ENCODE measurements at places on chromosomes 5 and 9. TPM values are rescaled to one million over a fixed set of nuclear protein-coding genes. Genes with fewer than 3 reads are reported as not detected.

DNA sequence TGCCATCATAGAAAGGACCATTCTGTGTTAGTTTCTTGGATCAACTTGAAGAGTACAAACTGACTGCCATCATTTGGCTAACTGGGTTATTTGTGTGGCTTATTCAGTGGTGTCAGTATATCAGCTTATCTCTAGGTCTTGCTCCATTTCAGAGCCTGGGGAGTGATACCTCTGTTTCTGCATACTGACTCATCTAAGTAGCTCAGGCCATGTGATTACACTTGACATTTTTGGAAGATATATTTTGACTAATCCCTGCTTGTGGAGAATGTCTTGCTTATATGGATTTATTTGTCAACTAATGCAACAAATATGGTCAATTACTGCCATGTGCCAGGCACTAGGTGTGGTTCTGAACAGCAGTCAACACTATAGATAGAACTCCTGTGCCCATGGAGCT lies 311.7 kb downstream of the YTHDC2 start:
- no peaks in the 10 kb centered on the region for H3K36me3 ChIP-seq
- DNase-seq = no peak
- H3K27me3 ChIP-seq = no peaks in the 10 kb centered on the region
- no peaks in the 10 kb centered on the region for H3K4me1 ChIP-seq
- no peak overlapping the region for H3K27ac ChIP-seq
- no peak overlapping the region for H3K4me3 ChIP-seq

GRCh38 chr9:98740226-98740881 lies 31.6 kb upstream of the GABBR2 start:
- no peaks in the 10 kb centered on the region for H3K27me3 ChIP-seq
- H3K27ac ChIP-seq = no peak overlapping the region
- no peaks in the 10 kb centered on the region for H3K36me3 ChIP-seq
- H3K4me3 ChIP-seq = no peak overlapping the region
- no peak for DNase-seq
- no peaks in the 10 kb centered on the region for H3K4me1 ChIP-seq

DNA sequence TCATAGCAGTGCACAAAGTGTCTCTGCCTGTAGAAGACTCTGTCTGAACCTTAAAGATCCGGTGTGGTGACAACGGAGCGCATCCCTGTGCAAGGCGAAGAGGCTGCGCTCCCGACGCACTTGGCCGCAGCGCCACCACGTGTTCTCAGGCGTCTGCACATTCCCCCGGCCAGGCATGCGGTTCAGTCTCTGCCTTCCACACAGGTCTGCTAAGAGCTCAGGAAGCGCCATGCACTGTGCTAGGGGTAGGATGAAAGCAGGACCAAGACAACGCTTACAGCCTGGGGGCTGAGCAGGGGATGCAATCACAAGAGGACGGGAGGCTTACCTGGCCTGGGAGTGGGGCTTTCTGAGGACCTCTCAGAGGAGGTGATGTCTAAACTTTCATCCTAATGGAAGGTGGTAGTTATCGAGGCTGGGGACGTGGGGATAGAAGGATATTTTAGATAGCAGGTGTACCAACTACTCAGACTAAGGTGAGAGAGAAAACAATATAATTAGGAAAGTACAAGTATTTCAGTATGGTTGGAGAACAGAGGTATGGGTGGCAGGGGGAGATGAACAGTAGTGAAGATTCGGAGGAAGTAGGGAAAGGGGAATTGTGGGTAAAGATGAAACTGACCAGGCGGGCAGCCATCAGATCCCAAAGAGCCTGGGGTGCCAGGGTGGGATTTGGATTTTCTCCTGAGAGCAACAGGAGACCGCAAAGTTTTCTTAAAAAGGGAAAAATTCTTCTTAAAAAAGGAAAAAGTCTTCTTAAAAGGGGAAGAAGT lies 13.3 kb downstream of the CAPSL start:
- H3K4me3 ChIP-seq = peak overlapping the region; percentile 55
- no peaks in the 10 kb centered on the region for H3K36me3 ChIP-seq
- peak; percentile 85 for DNase-seq
- no peak overlapping the region for H3K27ac ChIP-seq

DNA sequence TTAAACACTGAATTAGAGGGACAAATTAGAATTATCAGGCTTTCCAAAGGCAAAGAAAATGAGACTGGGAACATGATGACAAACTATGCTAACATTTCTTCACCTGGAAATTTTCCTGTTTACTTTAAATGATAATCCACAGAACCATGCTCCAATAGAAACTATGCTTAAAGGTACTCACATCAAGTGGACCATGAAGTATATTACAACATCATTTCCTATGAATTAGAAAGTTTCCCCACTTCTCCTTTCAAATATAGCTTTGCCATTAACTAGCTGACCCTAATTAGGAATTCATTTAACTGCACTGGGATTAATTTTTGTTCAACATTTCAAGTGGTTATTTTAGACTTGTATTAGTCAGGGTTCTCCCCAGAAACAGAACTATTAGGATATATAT lies 81.4 kb downstream of the DTWD2 start:
- H3K36me3 ChIP-seq = no peaks in the 10 kb centered on the region
- no peak for DNase-seq
- H3K27me3 ChIP-seq = no peaks in the 10 kb centered on the region

GRCh38 chr5:154366353-154366752 lies 79.4 kb upstream of the SAP30L start:
- no peaks in the 10 kb centered on the region for H3K4me1 ChIP-seq
- H3K4me3 ChIP-seq = no peak overlapping the region
- no peaks in the 10 kb centered on the region for H3K36me3 ChIP-seq
- H3K27ac ChIP-seq = no peak overlapping the region
- DNase-seq = no peak

GRCh38 chr5:469752-470483 lies 26.9 kb downstream of the EXOC3 start:
- no peak for DNase-seq
- no peak overlapping the region for H3K4me3 ChIP-seq
- H3K27me3 ChIP-seq = no peaks in the 10 kb centered on the region
- H3K27ac ChIP-seq = no peak overlapping the region
- peaks cover 18% of the 10 kb centered on the region for H3K4me1 ChIP-seq
- no peaks in the 10 kb centered on the region for H3K36me3 ChIP-seq

Gene POLR3G
- 1.8 TPM for total RNA-seq

- H3K4me3 ChIP-seq = no peak overlapping the region
- no peak overlapping the region for H3K27ac ChIP-seq
- no peak for DNase-seq
- no peaks in the 10 kb centered on the region for H3K27me3 ChIP-seq
- H3K4me1 ChIP-seq = no peaks in the 10 kb centered on the region
Observed at GRCh38 chr5:167837127-167837526, 454.3 kb upstream of the WWC1 start.

DNA sequence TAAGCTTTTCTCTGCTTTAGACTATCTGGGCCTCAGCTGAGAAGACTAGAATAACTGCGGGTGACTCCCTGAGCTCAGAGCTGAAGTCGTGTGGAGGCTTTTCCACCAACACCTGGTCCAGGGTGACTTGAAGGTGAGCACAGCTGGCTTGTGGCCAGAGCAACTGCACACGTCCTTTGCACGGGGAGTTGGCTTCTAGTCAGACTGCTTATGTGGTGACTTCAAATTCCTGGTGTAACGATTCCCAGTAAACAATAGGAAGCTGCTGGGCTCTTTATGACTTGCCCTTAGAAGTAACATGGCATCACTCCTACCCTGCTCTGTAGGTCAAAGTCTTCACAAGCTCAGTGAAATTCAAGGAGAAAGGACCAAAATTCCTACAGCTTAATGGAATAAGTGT lies 800.6 kb upstream of the CDH6 start:
- no peak overlapping the region for H3K27ac ChIP-seq
- no peaks in the 10 kb centered on the region for H3K36me3 ChIP-seq
- H3K27me3 ChIP-seq = no peaks in the 10 kb centered on the region
- no peak overlapping the region for H3K4me3 ChIP-seq
- DNase-seq = no peak
- H3K4me1 ChIP-seq = no peaks in the 10 kb centered on the region

GRCh38 chr5:113199122-113199905 lies 222.7 kb downstream of the DCP2 start:
- H3K4me3 ChIP-seq = no peak overlapping the region
- H3K27me3 ChIP-seq = no peaks in the 10 kb centered on the region
- no peak overlapping the region for H3K27ac ChIP-seq
- H3K4me1 ChIP-seq = no peaks in the 10 kb centered on the region

Gene CTXN3
- not detected for total RNA-seq

GRCh38 chr9:1013021-1013420 lies 36.6 kb downstream of the DMRT3 start:
- H3K36me3 ChIP-seq = no peaks in the 10 kb centered on the region
- no peak overlapping the region for H3K4me3 ChIP-seq
- H3K27me3 ChIP-seq = no peaks in the 10 kb centered on the region
- H3K4me1 ChIP-seq = no peaks in the 10 kb centered on the region
- no peak for DNase-seq

Gene PCA3
- total RNA-seq = not detected

- H3K36me3 ChIP-seq = no peaks in the 10 kb centered on the region
- DNase-seq = no peak
- H3K27me3 ChIP-seq = no peaks in the 10 kb centered on the region
Observed at GRCh38 chr5:83554686-83555085, 83.1 kb downstream of the VCAN start.

DNA sequence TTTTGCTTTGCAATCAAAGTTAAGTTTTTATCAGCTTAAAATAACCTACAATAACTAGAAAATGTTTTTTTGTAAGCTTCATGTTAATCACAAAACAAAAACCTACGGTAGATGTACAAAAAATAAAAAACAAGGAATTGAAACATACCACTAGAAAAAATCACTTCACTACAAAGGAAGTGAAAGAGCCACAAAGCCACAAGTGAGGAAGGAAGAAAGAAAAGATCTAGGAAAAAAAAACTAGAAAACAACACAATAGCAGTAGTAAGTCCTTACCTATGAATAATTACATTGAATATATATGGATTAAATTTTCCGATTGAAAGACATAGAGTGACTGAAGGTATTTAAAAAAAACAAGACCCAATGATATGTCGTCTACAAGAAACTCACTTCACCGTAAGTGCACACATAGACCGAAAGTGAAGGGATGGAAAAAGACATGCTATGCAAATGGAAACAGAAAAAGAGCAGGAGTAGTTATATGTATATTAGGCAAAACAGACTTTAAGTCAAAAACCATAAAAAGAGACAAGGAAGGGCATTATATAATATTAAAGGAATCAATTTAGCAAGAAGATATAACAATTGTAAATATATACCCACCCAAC lies 13.4 kb upstream of the ZDHHC21 start:
- no peaks in the 10 kb centered on the region for H3K27me3 ChIP-seq
- H3K4me3 ChIP-seq = no peak overlapping the region
- H3K36me3 ChIP-seq = no peaks in the 10 kb centered on the region
- DNase-seq = no peak

GRCh38 chr9:69078581-69078980 lies 43.0 kb downstream of the FXN start:
- no peak overlapping the region for H3K4me3 ChIP-seq
- H3K27me3 ChIP-seq = no peaks in the 10 kb centered on the region
- H3K36me3 ChIP-seq = peaks cover 1% of the 10 kb centered on the region

DNA sequence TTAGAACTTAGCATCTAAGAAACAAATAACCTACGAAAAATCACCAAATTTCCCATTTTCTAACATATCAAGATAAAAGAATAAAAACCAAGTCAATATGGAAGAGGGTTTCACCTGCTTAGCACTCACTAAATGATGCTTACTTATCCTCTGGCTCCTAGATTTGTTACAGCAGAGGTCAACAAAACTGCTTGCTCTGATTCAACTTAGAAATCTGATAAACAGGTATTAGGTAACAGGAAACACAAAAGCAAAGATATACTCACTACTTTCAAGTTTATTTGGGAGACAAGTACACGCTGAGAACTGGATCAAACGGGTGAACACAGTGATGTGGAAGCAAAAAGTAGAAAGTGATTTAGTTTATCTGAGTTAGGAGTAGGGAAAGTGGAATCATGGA lies 235.7 kb upstream of the TARS1 start:
- DNase-seq = no peak
- H3K27ac ChIP-seq = no peak overlapping the region
- no peaks in the 10 kb centered on the region for H3K36me3 ChIP-seq
- H3K4me1 ChIP-seq = no peaks in the 10 kb centered on the region
- H3K27me3 ChIP-seq = no peaks in the 10 kb centered on the region

GRCh38 chr5:156914371-156914737 lies 48.7 kb downstream of the TIMD4 start:
- DNase-seq = no peak
- H3K27me3 ChIP-seq = no peaks in the 10 kb centered on the region
- peaks cover 24% of the 10 kb centered on the region for H3K4me1 ChIP-seq
- no peaks in the 10 kb centered on the region for H3K36me3 ChIP-seq
- peak overlapping the region; percentile 24 for H3K4me3 ChIP-seq

DNA sequence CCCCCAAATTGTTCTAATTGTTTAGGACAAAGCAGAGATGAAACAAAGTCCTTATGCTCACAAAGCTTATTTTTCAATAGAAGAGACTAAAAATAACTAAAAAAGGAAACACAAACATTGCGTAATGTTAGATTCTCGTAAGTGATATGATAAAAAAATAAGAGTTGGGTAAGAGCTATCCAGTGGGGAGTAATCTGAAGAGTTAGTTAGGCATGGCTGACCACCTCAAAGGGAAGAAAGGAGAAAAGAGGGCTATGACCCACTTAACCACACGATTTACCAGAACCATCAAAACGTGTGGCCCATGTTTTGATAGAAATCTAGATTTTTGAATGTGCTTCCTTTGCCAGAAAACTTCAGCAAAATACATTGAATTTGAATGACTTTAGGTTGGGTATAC lies 1296.8 kb upstream of the NUDT12 start:
- no peak overlapping the region for H3K27ac ChIP-seq
- no peaks in the 10 kb centered on the region for H3K4me1 ChIP-seq
- H3K27me3 ChIP-seq = no peaks in the 10 kb centered on the region
- no peak overlapping the region for H3K4me3 ChIP-seq
- H3K36me3 ChIP-seq = no peaks in the 10 kb centered on the region

Gene GARIN3
- total RNA-seq = not detected

Gene SLC38A9
- total RNA-seq = 22.2 TPM

Gene LOX
- not detected for total RNA-seq

Gene FOXD4L3
- total RNA-seq = 0.30 TPM

DNA sequence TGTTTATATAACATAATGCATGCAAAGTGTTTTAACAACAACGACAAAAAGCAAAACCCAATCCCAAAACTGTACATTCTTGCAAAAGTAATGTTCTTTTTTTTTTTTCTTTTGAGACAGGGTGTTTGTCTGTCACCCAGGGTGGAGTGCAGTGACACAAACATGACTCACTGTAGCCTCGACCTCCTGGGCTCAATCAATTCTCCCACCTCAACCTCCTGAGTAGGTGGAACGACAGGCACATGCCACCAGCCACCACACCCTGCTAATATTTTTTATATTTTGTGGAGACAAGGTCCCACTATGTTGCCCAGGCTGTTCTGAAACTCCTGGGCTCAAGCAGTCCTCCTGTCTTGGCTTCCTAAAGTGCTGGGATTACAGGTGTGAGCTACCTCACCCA lies 13.6 kb upstream of the HAVCR1 start:
- no peak overlapping the region for H3K27ac ChIP-seq
- DNase-seq = no peak
- no peak overlapping the region for H3K4me3 ChIP-seq
- no peaks in the 10 kb centered on the region for H3K4me1 ChIP-seq
- no peaks in the 10 kb centered on the region for H3K27me3 ChIP-seq

Gene DMRT3
- not detected for total RNA-seq
